ENCODE measurements at places on chromosomes 2 and 18. TPM values are rescaled to one million over a fixed set of nuclear protein-coding genes. Genes with fewer than 3 reads are reported as not detected.

- no peak overlapping the region for H3K27ac ChIP-seq
- no peak overlapping the region for H3K4me3 ChIP-seq
- H3K4me1 ChIP-seq = peaks cover 24% of the 10 kb centered on the region
- peak; percentile 61 for DNase-seq
Measured at GRCh38 chr2:152611458-152612231, 105.6 kb downstream of the PRPF40A start.

SLC19A3 gene
- 1.5 TPM for total RNA-seq

RND3 gene
- 71.1 TPM for total RNA-seq

GKN2 gene
- not detected for total RNA-seq

- H3K27ac ChIP-seq = no peak overlapping the region
- no peaks in the 10 kb centered on the region for H3K4me1 ChIP-seq
- no peaks in the 10 kb centered on the region for H3K36me3 ChIP-seq
- no peak for DNase-seq
- H3K4me3 ChIP-seq = no peak overlapping the region
Measured at GRCh38 chr2:164867779-164868397, 26.3 kb upstream of the COBLL1 start.

- no peaks in the 10 kb centered on the region for H3K27me3 ChIP-seq
- H3K36me3 ChIP-seq = no peaks in the 10 kb centered on the region
- H3K27ac ChIP-seq = no peak overlapping the region
Measured at GRCh38 chr2:65491381-65491905, 59.0 kb upstream of the SPRED2 start.

CIB4 gene
- total RNA-seq = not detected

DNA sequence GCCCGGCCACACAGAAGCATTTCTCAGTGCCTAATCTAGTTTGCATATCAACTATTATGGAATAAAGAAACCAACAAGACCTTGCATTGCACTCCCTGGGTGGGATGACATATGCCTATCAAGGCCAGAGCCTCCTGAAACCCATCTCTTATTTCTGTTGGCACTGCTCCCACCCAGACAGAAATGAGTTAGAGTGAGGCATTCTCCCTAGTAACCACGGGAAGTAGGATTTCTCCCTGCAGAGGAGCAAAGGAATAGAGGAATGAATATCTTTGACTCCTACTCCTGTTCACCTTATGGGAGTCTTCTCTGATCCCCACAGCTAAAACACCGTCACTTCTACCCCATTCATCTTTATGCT is 24.2 kb upstream of the SCYGR1 start:
- peaks cover 14% of the 10 kb centered on the region for H3K4me1 ChIP-seq
- no peaks in the 10 kb centered on the region for H3K36me3 ChIP-seq
- no peaks in the 10 kb centered on the region for H3K27me3 ChIP-seq

DNA sequence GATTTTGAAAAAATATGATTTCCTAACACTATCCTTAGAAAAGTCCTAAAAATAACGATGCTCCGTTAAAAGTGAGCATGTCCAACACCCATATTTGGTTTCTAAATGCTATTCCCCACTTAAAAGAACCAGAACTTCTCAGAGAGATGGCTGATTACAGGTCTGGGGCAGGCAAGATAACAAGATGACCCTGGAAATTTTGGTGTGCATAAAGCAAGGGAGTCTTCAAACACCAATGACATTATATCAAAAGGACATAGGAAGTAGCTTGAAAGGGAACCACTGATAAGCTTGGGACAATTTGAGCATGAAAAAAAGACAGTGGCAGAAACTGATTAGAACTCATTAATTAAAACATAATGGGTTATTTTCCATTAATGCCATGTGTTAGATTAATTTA is 17.9 kb downstream of the STK17B start:
- no peak overlapping the region for H3K4me3 ChIP-seq
- peaks cover 9% of the 10 kb centered on the region for H3K36me3 ChIP-seq
- H3K4me1 ChIP-seq = peaks cover 7% of the 10 kb centered on the region
- H3K27me3 ChIP-seq = no peaks in the 10 kb centered on the region
- H3K27ac ChIP-seq = no peak overlapping the region

DNA sequence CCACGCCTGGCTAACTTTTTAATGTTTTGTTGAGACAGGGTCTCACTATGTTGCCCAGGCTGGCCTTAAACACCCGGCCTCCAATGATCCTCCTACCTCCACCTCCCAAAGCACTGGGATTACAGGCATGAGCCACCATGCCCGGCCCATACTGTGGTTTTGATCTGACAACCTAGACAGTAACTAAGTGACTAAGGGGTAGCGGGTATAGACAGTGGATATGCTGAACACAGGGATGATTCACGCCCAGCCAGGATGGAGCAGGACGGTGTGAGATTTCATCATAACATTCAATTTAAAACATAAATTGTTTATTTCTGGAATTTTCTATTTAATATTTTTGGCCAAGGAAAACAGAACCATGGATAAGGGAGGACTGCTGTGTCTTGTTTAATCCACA is 36.0 kb upstream of the YPEL5 start:
- no peaks in the 10 kb centered on the region for H3K27me3 ChIP-seq
- H3K27ac ChIP-seq = no peak overlapping the region
- no peaks in the 10 kb centered on the region for H3K36me3 ChIP-seq

- H3K4me1 ChIP-seq = no peaks in the 10 kb centered on the region
- H3K36me3 ChIP-seq = no peaks in the 10 kb centered on the region
- no peak overlapping the region for H3K27ac ChIP-seq
- H3K4me3 ChIP-seq = no peak overlapping the region
- no peaks in the 10 kb centered on the region for H3K27me3 ChIP-seq
- DNase-seq = peak; percentile 33
Measured at GRCh38 chr18:43271593-43272432, 5.5 kb downstream of the SYT4 start.

GRCh38 chr18:7259475-7259874 is 28.6 kb downstream of the LRRC30 start:
- no peaks in the 10 kb centered on the region for H3K4me1 ChIP-seq
- no peaks in the 10 kb centered on the region for H3K36me3 ChIP-seq
- no peak overlapping the region for H3K4me3 ChIP-seq
- H3K27ac ChIP-seq = no peak overlapping the region
- H3K27me3 ChIP-seq = no peaks in the 10 kb centered on the region

PRSS56 gene
- not detected for total RNA-seq

- no peak overlapping the region for H3K4me3 ChIP-seq
- no peaks in the 10 kb centered on the region for H3K36me3 ChIP-seq
- no peaks in the 10 kb centered on the region for H3K27me3 ChIP-seq
- DNase-seq = no peak
- H3K27ac ChIP-seq = no peak overlapping the region
- H3K4me1 ChIP-seq = no peaks in the 10 kb centered on the region
Measured at GRCh38 chr2:44120428-44120827, 48.2 kb upstream of the PPM1B start.

DNA sequence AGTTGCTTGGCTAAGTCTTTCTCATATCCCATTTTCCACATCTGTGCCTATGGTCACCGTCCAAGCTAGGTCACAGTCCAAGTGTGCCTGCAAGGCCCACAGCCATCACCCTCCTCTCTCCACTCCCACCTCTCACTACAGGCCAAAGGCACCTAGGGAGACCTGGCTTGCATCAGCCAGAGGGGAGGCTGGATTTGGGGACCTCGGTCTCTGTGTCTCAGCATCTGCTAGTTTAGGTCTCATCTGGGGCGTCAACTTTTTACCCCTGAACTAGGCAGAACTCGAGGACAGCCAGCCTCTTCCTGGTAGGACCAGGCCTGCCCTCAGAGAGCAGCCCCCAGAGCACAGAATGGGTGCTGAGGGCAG is 217.1 kb downstream of the DYSF start:
- H3K36me3 ChIP-seq = no peaks in the 10 kb centered on the region
- H3K27me3 ChIP-seq = no peaks in the 10 kb centered on the region
- no peak overlapping the region for H3K4me3 ChIP-seq
- no peaks in the 10 kb centered on the region for H3K4me1 ChIP-seq
- H3K27ac ChIP-seq = no peak overlapping the region
- no peak for DNase-seq

GRCh38 chr2:182913064-182913463 is 46.6 kb upstream of the FRZB start:
- H3K27me3 ChIP-seq = no peaks in the 10 kb centered on the region
- H3K27ac ChIP-seq = no peak overlapping the region
- no peak for DNase-seq
- H3K36me3 ChIP-seq = no peaks in the 10 kb centered on the region

DNA sequence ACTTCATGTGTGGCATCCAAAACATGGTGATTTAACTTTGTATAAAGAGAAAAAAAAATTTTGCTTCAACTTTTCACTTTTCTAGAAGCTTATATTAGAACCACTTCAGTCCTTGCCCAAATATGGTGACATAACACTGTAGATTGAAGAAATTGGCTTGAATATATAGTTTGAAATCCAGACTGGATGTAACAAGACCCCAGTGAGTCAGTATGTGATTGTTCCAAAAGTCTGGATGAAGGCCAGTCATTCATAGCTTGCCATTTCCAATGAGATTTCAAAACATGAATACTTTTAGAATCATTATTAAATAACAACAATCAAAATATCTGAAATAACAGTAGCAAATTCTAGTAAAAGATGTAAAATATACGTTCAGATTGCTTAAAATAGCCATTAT is 104.8 kb upstream of the FN1 start:
- H3K4me1 ChIP-seq = no peaks in the 10 kb centered on the region
- no peak overlapping the region for H3K27ac ChIP-seq
- no peak overlapping the region for H3K4me3 ChIP-seq
- no peak for DNase-seq

- H3K27me3 ChIP-seq = peaks cover 6% of the 10 kb centered on the region
- no peak within 1 kb of the TSS for H3K27ac ChIP-seq
- H3K4me3 ChIP-seq = no peak within 1 kb of the TSS
- no peaks in the 10 kb centered on the region for H3K4me1 ChIP-seq
- peak; percentile 62 for DNase-seq
- no peaks in the 10 kb centered on the region for H3K36me3 ChIP-seq
Measured at GRCh38 chr2:102473020-102473419, at the start of gene SLC9A4. SLC9A4 (plus strand) TSS chr2:102473226; CDS start chr2:102473760, 534 bp downstream.

DNA sequence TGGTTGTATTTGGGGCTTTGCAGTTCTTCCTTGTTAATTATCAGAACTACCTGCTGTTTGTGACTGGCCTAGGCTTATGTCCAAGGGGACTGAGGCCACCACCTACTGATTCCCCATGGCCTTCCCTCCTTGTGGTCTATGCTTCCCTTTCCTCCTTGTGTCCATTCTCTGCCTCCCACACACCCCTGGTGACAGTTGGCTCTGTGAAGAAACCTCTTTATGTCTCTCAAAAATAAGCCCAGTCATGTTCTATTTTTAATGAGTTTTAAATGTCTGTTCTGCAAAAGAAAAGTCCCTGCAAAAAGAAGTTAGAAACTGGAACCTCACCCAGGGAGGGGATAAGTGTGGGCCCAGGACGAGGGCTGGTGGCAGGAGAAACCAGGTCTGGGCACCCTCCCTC is 105.0 kb downstream of the SMC6 start:
- H3K27me3 ChIP-seq = no peaks in the 10 kb centered on the region
- H3K4me3 ChIP-seq = no peak overlapping the region
- no peaks in the 10 kb centered on the region for H3K36me3 ChIP-seq
- H3K27ac ChIP-seq = no peak overlapping the region
- H3K4me1 ChIP-seq = peaks cover 13% of the 10 kb centered on the region
- DNase-seq = no peak

- H3K4me3 ChIP-seq = no peak overlapping the region
- H3K27ac ChIP-seq = no peak overlapping the region
- no peaks in the 10 kb centered on the region for H3K27me3 ChIP-seq
- H3K36me3 ChIP-seq = no peaks in the 10 kb centered on the region
- DNase-seq = no peak
Measured at GRCh38 chr2:238381341-238382115, 45.2 kb upstream of the ASB1 start.

RALB gene
- total RNA-seq = 44.0 TPM

TSPYL6 gene
- not detected for total RNA-seq

DNA sequence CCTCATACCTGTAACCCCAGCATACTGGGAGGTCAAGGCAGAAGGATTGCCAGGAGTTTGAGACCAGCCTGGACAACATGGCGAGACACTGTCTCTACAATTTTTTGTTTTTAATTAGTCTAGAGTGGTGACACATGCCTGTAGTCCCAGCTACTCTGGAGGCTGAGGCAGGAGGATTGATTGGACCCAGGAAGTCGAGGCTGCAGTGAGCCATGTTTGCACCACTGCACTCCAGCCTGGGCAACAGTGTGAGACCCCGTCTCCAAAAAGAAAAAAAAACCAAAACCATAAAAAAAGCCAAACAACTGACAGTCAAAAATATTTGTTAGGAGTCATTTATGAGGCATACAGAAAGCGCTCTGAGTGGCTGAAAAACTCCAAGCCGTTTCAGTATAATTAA is 95.5 kb downstream of the KCTD18 start:
- no peak overlapping the region for H3K4me3 ChIP-seq
- no peak overlapping the region for H3K27ac ChIP-seq
- no peaks in the 10 kb centered on the region for H3K36me3 ChIP-seq
- no peak for DNase-seq
- no peaks in the 10 kb centered on the region for H3K27me3 ChIP-seq

Data from adrenal gland (tissue), 19 donors.